ENCODE measurements at places on chromosomes 13 and 19. TPM values are rescaled to one million over a fixed set of nuclear protein-coding genes. Genes with fewer than 3 reads are reported as not detected.

DNA sequence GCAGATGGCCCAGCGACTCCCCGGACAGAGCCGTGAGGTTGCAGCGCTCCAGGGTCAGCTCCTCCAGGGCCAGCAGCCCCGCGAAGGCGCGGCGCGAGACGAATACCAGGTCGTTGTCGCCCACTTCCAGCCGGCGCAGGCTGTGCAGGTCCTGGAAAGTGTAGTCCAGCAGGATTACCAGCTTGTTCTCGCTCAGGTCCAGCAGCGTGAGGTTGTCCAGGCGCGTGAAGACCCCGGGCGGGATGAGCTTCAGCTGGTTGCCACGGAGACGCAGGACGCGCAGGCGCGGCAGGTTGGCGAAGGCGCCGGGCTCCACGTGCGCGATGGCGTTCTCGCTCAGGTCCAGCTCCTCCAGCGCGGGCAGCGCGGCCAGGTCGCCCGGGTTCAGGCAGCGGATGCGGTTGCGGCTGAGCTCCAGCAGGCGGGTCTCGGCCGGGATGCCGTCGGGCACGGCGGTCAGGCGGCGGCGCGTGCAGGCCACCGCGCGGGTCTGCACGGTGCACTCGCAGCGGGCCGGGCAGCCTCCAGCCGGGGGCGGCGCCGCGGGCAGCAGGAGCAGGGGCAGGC lies 9.3 kb upstream of the PEAK3 start:
- peak overlapping the region; percentile 36 for H3K4me3 ChIP-seq
- no peak overlapping the region for H3K27ac ChIP-seq
- H3K36me3 ChIP-seq, result no peaks in the 10 kb centered on the region

DPF1 gene
- polyA plus RNA-seq, result 12.9 TPM

DNA sequence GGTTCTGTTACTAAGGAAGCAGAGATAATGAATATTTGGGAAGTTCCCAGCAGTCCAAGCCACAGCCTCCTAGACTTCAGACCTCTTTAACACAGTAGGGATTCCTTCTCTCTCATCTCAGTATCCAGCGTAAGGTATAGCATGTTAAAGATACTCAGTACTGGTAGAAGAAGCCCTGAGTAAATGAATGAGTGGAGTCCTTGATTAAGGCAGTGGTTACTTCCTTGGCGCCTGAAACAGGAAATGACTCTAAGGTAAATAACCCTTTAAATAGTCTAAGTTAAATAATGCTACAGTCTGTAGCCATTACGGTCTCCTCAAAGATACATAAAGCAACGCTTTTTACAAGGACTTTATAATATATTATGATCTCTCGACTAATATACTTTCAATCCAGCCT lies 650.8 kb upstream of the MIR17HG start:
- H3K27ac ChIP-seq, result no peak overlapping the region
- H3K4me1 ChIP-seq, result no peaks in the 10 kb centered on the region
- no peaks in the 10 kb centered on the region for H3K36me3 ChIP-seq
- no peaks in the 10 kb centered on the region for H3K27me3 ChIP-seq

VSTM1 gene
- polyA plus RNA-seq, result 0.12 TPM

LGALS4 gene
- 0.32 TPM for polyA plus RNA-seq
